ENCODE measurements at places on chromosomes 16 and 17. TPM values are rescaled to one million over a fixed set of nuclear protein-coding genes. Genes with fewer than 3 reads are reported as not detected.

The AANAT gene
- total RNA-seq = not detected

The TBC1D3H gene
- not detected for total RNA-seq

The ADAMTS18 gene
- total RNA-seq = 0.20 TPM

The MYADML2 gene
- total RNA-seq = not detected

The PGAP6 gene
- 157 TPM for total RNA-seq

- DNase-seq = peak; percentile 87
These were observed at the start of gene TBX21 for GRCh38 chr17:47733047-47733673. TBX21 (plus strand) TSS chr17:47733236; CDS start chr17:47733455, 219 bp downstream.

DNA sequence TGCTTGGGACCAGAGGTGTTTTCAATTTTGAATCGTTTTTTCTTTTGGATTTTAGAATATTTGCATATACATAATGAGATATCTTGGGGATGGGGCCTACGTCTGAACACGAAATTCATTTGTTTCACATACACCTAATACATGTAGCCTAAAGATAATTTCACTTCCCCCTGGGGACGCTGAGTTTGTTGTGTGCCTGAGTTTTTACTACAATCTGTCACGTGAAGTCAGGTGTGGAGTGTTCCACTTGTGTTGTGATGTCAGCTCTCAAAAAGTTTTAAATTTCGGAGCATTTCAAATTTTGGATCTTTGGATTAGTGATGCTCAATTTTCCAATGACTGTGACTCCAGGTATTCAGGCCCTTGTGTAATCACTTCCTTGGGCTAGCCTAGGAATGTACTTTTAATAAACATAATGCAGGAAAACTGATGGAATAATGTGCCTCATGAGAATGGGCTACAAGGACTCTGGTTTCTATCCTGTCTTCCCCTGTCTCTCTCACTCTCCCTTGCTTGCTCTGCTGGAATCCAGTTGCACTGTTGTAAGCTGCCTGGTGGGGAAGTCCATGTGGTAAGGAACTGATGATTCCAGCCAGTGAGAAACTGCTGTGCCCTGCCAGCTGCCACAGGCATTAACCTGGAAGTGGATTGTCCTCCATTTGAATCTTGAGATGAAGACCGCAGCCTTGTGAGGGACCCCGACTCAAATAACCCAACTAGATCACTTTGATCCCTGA lies 403.8 kb downstream of the SHISA9 start:
- DNase-seq = no peak

DNA sequence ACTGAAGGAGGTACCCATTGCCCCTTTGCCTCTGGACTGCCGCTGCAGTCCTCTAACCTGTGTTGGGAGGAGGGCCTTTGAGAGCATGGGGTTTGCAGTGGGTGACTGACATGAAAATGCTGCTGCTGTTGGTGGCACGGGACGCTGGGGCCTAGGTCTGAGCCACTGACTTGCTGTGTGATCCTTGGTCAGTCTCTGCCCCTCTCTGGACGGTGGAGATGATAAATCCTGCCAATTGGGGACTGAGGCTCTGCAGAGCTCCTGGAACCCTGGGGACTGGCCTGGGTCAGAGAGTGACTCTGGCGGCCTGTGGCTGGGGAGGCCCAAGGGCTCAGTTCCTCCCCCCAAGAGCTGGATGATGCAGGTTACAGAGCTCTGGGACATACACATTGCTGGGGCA lies 6.1 kb upstream of the PYDC1 start:
- DNase-seq = no peak

- peak; percentile 65 for DNase-seq
These were observed 20.6 kb downstream of the CHAD start for GRCh38 chr17:50447870-50448595.

DNA sequence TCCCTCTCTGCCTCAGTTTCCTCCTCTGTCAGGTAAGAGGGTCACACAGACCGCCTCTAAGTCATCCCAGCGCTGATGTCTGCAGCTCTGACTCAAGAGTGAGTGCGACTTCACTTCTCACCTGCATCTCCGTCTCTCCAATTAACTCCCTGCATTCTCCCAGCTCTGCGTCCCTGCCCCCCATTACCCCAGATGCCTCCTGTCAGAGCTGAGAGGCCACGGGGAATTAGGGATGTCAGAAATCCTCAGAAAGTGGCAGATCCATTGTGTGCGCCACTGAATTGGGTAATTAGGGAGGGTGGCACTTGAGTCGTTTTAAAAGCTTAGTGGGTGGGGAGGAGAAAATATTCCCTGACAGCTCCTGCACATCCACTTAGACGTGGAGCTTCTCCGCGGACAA lies 885.4 kb upstream of the EEF2KMT start:
- no peak for DNase-seq

- DNase-seq = no peak
These were observed 361.5 kb downstream of the SNX29 start for GRCh38 chr16:12337871-12338655.

DNA sequence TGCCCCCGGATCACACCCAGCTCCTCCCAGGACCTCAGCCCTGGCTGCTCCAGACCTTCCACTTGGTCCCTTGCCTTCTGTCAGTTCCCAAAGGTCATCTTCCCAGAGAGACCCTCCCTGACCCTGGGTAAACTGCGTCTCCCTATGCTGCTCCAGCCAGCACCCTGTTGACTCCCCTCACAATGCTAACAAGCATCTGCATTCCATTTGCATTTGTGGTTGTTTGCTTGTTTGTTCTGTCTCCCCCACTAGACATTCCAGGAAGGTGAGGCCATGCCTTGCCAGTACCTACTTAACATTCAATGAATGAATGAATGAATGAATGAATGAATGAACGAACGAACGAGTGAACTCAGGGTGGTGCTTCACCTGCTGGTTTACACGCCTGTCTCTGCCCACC lies 171.2 kb downstream of the WSCD1 start:
- no peak for DNase-seq

GRCh38 chr17:56085576-56086267 lies 67.6 kb upstream of the ANKFN1 start:
- DNase-seq = no peak

- DNase-seq = no peak
These were observed 13.3 kb upstream of the RAI1 start for GRCh38 chr17:17667947-17668346.

DNA sequence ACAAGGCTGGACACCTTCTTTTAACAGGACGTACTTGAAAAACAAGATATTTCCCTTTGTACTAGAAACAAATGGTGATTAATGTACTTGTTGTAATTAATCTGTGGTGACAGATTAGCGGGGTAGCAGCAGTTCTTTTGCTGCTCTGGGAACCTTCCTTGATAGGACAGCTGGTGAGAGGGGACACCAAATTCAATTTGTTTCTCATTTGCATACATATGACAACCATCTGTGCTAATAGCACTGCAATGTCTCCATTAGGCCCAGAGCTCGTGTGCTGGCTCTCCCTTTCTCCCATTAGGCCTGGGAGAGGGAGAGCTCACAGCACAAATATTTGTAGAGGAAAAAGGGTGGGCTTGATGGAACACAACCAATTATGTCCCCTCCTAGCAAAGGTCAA lies 221.0 kb upstream of the HS3ST3A1 start:
- no peak for DNase-seq

GRCh38 chr17:42345396-42346073 lies 42.7 kb downstream of the STAT3 start:
- no peak for DNase-seq

GRCh38 chr17:29929006-29929532 lies 959 bp downstream of the SSH2 start:
- DNase-seq = peak; percentile 56

DNA sequence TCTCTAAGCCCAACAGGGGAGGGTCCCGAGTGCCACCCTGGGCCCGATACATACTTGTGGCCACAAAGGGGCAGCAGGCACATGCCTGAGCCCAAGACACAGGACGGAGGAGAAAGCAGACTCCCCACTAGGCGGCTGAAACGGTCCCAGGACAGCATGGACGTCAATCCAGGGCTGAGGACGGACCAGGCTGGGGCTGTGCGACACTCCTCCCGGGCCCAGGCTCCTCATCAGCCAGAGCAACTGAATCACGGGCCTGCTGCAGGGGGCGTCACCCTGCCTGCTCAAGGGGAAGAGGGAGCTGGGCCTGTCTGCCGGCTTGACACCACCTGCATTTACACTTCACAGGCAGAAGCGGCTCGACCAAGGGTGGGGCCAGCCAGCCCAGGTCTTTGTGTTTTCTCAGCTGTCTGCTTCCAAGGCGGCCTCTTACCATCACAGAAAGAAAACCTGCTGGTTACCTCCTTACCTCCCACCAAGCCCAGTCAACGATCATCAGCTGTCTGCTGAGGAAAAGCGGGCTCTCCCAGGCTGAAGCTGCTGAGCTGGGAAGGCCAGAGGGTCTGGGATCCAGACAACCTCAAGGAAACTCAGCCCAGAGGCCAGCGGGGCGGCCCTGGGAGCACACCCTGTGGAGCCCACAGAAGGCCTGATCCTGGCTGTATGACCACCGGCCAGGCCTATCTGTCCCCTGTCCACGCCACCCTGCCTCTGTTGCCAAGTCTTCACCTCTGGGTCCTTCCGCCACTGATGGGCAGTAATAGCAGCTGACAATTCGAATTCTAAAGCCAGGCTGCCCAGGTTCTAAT lies 26.4 kb downstream of the KIFC3 start:
- DNase-seq = peak; percentile 50

DNA sequence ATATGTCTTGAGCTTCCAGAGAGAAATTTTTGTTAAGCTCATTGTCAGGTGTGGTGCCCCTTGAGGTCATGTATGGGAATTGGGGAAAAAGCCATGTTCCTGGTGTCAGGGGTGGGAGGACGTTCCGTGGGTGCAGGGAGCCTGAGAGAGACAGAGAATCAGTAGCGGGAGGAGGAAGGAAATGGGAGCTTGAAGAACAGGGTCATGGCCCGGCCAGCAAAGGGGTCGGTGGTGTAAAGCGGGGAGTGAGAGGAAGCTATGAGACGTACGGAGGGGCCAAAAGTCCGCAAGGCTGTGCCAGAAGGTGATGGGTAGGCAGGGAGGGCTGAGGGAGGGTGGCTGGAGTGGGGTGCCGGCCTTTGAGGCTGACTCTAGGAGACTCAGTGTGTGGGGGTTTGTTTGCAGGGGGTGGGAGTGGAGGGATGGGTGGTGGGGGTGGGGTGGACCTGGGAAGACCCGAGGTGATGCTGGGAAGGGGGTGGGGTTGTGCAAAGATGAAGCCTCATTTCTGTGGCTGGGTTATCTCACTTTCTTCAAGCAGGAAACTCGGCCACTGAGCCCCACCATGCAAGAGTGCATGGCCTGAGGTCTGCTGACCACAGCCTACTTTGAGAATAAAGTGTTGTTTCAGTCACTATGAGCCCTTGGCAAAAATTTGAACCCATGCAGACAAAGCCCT lies 63.6 kb downstream of the PLCG2 start:
- no peak for DNase-seq

DNA sequence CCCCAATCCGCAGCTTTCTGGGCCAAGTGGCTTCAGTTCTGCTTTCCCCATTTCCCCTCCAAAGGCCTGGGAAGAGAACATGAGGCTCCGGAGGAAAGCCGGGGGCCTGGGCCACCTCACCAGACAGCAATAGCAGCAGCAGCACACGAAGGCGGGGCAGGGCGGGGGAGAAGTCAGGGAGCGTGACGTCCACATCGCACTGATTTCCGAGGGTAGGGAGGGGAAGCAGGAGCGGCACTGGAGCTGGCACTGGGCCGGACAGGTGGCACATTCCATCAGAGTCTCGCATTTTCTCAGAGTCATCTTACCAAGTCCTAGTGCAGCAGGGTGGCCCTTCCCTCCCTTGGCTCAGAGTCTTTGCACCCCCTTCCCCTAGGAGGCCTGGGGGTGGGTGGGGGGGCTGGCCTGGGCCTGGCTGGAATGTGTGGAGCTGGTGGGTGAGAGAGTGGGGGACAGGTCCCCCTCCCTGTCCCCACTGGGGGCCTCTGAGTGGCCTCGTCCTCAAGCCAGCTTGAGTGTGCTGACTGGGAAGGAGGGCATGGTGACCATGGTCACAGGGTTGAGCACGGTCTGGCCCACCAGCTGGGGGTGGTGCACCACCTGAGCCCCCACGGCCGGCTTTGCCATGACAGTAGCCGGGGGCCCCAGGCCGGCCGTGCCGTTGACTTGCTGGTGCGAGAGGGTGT lies 14.3 kb downstream of the MNT start:
- DNase-seq = peak; percentile 82

- DNase-seq = no peak
These were observed 290.4 kb downstream of the HS3ST3A1 start for GRCh38 chr17:13311306-13311705.

GRCh38 chr16:74469946-74470478 lies 48.7 kb upstream of the CLEC18B start:
- no peak for DNase-seq

GRCh38 chr16:81863630-81864352 lies 84.7 kb downstream of the PLCG2 start:
- DNase-seq = peak; percentile 50

DNA sequence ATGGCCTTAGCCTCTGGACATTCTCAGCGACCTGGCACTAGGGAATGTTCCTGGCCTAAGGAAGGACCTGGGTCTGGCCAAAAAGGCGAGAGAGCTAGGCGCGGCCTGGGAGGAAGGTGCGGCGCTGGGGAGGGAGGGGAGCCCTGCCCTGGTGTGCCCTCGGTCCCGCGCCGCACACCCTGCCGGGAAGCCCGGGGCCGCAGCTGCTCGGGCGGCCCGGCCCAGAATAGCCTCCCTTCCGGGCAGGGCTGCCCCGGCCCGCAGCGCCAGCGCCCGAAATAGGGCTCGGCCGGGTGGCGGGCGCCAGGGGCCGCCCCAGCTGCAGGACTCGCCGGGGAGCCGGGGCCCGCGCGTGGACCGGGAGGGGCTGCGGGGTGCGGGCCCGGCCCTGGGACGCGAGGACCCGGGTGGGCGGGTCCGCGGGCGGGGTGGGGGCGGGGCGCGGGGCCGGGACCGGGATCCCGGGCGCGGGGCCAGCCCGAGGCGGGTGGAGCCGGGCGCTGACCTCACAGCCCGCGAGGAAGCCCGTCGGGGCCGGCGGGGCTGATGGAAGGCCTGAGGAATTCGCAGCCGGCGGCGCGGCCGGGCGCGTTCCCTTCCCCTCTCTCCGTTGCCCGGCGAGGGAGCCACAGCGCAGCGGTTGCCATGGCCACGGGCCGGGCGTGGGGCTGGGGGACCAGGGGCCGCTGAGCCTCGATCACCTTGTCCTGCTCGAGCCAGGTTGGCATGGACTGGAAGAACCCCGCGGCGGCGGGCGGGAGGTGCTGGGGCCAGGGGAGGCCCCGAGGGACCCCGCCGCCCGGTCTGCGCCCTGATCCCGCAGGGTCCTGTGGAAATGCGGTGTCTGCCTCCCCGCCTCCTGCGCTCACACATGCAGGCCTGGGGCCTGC lies 18.1 kb downstream of the SOCS3 start:
- peak; percentile 80 for DNase-seq

Measured in transverse colon (tissue), 4 donors.